ENCODE measurements at places on chromosomes 5 and 9.

- no peak for DNase-seq
Measured at GRCh38 chr5:79236970-79237739, 1.2 kb downstream of the JMY start.

GRCh38 chr5:1769752-1770442, 29.7 kb downstream of the MRPL36 start:
- no peak for DNase-seq

DNA sequence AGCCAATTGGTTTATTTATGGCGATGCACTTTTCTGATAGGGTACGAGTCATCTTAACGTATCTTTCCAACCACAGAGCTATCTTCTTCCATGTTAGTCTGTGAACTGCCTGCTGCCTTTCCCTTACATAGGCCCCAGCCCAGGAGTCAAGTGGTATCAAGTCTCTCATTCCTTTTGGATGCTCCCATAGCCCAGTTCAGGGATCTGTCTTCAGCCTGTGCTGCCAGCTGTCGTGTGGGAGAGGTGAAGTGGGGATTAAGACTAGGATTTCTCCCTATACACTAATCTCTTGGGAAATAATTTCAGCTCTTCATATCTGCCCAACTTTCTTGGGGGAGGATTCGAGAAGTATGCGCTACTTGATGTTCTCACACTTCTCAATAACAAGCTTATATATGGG, 475.7 kb downstream of the EBF1 start:
- no peak for DNase-seq

DNA sequence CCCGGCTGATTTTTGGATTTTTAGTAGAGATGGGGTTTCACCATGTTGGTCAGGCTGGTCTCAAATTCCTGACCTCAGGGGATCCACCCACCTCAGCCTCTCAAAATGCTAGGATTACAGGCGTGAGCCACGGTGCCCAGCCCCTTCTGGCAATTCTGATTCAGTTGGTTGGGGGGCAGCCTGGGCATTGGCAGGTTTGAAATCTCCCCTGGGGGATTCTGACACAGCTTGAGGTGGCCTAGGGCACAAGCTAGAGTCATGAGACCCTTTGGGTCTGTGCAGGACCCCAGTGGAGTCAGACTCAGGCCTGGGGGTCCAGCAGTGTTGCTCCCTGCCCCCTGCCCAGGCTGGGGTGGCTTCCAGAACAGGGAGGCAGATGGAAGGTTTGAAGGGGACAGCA, 239.8 kb downstream of the PBX3 start:
- no peak for DNase-seq

DNA sequence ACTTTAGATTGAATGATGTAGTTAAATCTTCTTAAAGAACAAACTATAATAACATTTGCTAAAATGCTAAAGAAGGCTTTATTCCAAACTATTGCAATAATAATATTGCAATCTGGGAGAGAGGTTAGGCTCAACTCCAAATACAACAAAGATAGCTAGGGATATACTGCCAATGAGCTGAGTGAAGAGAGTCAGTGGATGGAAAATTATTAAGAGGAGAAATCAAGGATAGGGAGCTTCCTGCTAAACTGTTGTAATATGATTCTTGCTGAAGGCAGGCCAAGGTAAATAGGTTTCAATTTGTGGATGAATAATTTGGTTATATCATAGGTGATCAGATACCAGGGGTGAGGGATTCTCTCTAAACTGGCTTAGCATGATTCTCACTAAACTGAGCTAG, 1651.5 kb downstream of the EFNA5 start:
- no peak for DNase-seq

- no peak for DNase-seq
Measured at GRCh38 chr9:128927731-128928411, 7.1 kb downstream of the PHYHD1 start.

DNA sequence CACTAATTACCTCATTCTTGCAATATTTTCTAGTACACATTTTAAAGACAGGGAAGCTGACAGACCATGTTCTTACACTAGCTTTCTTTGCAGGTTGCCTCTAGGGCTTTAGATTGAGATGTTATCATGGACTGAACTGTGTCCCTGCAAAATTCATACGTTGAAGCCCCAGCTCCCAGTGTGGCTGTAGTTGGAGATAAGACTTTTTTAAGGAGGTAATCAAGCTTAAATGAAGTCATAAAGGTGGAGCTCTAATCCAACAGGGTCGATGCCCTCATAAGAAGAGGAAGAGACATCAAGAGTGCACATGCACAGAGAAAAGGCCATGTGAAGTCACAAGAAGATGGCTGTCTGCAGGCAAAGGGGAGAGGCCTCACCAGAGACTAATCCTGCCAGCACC, 471.2 kb upstream of the ACTBL2 start:
- no peak for DNase-seq

GRCh38 chr5:1987471-1987870, 104.7 kb upstream of the IRX4 start:
- no peak for DNase-seq

DNA sequence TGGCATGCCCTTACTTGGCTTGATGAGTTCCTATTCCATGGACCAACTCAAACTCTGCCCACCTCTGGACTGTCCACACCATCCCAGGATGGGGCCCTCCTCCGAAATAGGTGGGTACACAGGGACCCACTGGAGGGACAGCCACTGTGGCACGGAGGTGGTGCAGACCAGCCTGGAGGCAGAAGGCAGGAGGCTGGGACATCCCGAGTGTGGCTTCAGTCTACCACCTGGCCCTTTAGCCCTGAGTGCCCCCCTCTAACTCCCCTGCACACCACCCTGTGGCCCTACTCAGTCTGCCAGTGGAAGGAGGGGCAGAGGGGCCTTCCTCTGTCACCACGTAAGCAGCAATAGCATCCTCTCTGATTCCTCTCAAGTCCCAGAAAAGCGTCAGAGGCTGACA, 3.7 kb downstream of the IL3 start:
- no peak for DNase-seq

GRCh38 chr9:8823131-8823895, 1023.7 kb upstream of the DMAC1 start:
- DNase-seq: no peak

- peak; percentile 16 for DNase-seq
Measured at GRCh38 chr5:177509381-177509951, at the start of gene DOK3. TSS of gene DOK3 (minus strand) at chr5:177509826. CDS start at chr5:177509540, 286 bp downstream.

DNA sequence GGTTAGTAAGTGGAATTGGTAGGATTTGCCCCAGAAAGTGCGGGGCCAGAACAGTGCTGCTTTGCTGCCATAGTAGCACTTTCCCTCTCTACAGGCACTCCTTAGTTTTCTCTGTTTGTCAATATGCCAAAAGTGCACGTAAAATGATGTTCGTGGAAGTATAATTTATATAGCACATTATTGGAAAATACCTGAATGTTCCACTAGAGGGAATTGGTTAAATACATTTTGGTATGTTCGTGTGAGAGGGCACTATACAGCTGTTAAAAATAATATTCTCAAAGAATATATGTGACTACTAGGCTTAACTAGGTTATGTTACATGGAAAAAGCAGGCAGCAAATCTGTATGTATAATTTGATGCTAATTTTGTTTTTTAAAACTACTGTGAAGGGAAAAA, 184.0 kb upstream of the GDNF start:
- no peak for DNase-seq
